ENCODE measurements at places on chromosomes 1 and 21.

DNA sequence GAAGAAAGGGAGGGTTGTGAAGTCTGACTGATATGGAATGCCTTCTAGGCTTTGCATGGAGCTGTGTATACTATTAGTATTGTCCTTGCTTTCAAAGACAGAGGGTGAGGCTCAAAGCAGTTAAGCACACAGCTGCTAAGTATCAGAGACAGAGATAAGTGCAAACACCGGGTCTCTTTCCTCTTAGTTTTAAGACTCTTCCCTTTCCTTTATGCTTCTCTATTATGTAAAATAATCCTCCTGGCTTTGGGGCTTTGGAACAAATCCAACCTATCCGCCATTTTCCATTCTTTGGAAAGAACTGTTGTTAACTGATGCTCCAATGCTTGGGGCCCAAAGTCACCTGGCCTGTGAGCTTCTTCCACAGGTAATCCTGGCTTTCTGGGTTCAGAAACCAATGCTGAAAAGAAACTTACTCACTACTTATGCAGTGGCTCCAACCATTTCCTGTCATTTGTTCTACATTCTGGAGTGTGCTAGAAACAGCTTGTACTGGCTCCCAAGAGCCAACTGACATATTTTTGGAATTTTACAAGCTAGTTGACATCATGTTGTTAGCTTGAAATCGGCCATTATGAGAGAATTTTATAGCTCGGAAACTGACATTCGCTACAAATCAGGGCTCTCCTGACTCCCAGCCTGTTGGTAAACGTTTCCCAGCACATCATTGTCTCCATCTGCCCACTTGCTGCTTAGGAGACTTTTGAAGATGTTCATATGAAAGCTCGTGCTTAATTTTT lies 67.5 kb downstream of the DNTTIP2 start:
- no peak for DNase-seq

DNA sequence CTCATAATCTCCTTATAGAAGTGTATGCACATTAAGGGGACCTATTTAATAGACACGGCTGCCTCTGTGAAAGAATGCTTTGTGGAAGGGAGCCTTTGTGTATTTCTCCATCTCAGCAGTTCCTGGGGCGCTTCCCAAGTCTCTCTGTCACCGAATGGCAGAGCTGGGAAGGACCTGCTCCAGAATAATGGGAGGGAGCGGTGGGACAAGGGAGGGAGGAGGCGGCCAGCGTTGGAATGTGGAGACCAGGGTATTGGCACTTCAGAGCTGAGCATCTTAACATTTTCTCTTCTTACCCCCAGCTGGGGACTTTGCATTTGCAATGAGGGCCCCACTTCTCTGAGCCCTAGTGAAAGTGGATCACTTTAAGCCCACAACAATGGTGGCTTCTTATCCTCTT lies 23.9 kb downstream of the CACHD1 start:
- DNase-seq, result no peak

GRCh38 chr1:45647248-45648021 lies 23.6 kb upstream of the CCDC17 start:
- no peak for DNase-seq

GRCh38 chr1:11362547-11363021 lies 89.6 kb downstream of the UBIAD1 start:
- no peak for DNase-seq

- no peak for DNase-seq
Measured at GRCh38 chr1:47755101-47755990, 241.8 kb downstream of the TRABD2B start.

DNA sequence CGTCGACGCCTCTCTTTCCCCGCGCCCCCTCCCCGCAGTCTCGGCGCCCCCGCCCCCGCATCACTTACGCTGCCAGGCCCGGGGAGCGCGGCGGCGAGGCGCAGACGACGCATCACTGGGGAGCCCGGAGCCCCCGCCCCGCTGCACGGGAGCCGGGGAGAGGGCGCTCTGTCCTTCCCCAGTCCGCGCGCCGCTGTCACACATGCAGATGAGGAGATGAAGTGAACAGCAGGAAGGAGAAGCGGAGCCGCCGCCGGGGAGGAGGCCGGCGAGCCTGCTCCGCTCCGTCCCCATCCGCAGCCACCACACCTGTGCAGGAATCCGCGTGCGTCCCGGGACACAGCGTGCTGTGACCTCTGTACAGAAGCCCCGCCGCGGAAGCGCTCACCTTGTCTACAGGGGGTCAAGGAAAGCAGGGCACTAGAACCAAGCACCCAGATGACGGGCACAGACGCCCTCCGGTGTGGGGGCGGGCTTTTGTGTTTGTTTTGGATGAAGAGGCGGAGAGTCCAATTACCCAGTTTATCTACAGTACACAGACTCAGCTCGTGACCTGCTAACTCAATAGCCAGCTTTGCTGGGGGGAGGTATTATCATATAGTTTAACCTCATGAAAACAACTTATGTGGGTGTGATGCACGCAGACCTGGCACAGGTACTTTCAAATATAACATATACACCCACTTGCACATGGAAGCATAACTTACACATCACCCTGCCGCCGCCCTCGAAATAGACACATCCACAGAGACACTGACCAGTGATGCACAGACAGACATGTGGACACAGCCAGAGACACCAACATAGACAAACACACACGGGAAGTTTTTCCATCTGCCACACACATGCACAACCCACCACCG lies 12.4 kb downstream of the KLHDC8A start:
- peak; percentile 73 for DNase-seq

- no peak for DNase-seq
Measured at GRCh38 chr21:42340187-42341050, 10.4 kb downstream of the TFF2 start.

DNA sequence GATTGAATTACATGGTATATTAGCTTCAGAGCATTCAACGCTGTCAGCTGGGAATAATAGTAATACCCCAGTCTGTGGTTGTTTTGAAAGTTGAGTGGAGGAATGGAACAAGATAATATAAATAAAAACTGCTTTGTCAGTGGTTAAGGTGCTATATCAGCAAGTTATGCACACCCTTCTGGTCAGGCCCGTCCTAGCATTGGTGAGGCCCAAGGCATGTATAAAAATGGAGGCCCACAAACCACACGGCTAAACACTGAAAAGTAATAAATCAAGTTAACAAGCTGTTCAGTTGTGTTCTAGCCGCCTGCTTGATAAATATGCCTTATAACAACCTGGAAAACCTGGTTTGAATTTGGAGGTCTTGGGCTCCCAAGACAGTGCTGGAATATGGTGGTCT lies 77.4 kb downstream of the PSMG1 start:
- DNase-seq, result no peak

GRCh38 chr1:109793089-109793485 lies 29.4 kb upstream of the EPS8L3 start:
- no peak for DNase-seq

GRCh38 chr1:115469703-115470476 lies 131.8 kb upstream of the NGF start:
- peak; percentile 27 for DNase-seq

- DNase-seq, result no peak
Measured at GRCh38 chr1:169121146-169121923, 14.8 kb downstream of the ATP1B1 start.

- no peak for DNase-seq
Measured at GRCh38 chr1:62325081-62325480, 5.8 kb upstream of the KANK4 start.

DNA sequence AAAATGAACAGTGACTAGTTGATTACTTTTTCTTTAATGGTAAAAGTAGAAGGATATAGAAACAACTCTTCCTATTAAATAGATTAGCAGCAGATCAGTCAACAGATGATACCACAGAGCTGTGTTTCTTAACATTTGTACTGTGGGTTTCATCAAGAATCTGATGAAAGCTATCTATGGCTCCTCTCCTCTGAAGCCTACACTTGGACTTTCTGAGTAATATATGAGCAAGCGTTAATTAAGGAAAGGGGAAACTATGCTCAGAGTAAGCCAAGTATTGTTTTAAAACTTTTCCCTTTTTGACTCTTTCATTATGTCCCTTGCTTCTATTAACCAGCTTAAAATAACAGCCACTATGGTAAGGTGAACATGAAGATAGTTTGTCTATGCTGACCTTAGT lies 10.8 kb downstream of the ARID4B start:
- no peak for DNase-seq

GRCh38 chr1:156064615-156065014 lies 3.7 kb downstream of the RAB25 start:
- DNase-seq, result no peak

DNA sequence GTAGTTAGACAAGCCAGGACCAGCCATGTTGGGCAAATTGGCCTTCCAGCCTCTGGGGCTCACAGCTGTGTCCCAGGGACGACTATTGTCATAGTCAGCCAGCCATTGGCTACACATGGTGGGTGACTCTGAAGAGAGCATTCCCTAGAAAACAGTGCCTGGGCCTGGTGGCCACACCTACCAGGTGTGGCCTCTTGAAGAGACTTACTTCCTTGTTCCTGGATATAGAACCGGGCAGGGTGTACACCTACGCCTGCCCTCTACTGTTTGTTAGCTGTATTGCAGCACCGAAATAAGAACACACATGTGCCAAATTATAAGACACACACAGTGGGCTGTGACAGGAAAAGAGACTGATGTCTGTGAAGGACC lies 134.6 kb upstream of the ARHGEF16 start:
- DNase-seq, result no peak

DNA sequence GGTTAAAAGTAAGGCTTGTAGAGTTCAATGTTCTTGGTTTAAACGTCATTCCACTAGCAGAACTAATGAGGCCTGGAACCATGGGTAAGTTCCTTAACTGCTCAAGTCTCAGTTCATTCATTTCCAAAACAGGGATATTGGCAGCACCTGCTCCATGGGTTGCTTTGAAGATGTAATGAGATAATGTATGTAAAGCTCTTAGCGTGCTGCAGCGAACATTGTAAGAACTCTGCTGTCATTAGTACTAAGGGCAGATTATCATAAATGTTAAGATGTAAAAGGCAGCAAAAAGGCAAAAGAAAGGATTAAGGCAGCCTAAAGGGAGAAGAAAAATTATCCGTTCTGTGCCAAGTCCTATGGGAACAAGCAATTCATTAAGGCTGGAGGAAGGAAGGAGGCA lies 129.1 kb upstream of the NGF start:
- DNase-seq, result no peak

Measured in head of caudate nucleus (tissue), 42 donors.